Activated naive CD4-positive, alpha-beta T cell (primary cell): ENCODE measurements at places on chromosomes 6 and 20.

DNA sequence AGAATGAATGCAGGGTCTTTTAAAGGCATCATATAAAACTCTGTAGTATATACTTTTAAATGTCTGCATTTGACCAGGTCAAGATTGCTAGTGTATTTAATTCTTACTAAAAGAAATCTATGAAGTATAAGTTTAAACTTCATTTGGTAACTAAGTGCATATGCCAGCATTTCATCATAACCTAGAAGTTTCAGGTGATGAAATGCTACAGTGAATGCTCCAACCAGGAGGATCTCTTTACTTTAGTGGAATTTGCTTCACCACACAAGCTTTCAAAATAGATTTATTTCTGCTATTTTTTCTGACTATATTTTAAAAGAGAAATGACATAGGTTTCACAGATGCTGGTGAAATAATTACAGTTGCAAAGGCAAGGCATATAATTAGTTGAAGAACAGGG is 141.9 kb downstream of the HIVEP2 start:
- DNase-seq = no peak

DNA sequence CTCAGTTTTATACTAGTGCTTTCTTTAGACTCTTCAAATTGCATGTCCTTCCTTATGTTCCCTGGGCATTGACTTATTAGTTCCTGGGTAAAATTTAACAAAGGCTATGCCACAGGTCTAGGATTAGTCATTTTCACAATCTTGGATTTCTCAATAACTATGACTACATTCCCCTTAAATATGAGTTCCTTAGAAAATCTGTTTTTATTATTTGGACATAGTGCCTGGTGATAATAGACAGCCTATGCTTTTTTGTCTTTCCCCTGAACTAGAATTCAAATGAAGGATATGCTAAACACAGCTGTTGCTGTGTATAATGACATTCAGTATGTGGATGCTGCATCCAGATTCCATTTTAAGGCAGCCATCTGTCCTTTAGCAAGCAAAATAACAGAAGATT is 1252.8 kb upstream of the GJE1 start:
- no peak for DNase-seq

GRCh38 chr6:43853066-43853650 is 83.1 kb downstream of the VEGFA start:
- no peak for DNase-seq

DNA sequence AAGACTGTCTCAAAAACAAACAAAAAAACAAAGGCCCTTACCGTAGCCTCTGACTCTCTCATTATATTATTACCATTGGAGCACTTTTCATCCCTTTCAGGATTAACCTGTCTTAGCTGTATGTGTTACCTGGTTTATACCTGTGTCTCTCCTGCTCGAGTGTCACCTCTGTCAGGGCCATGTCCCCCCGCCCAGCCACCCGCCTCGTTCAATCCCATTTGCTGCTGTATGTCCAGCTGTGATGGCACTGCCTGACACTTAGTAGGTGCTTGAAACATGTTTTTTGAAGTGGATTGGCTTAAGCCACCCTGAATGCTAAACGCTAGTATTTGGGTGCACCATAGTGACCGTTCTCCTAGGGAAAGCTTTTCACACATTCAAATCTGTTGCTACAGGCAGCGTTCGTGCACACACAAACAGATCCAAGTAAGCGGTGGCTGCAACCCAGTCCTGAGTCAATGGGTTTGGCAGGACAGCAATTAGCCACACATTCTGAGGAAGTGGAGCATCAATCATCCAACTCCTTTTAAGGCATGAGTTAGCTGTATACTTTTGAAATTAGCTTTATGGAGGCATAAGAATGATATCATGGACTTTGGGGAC is 98.9 kb upstream of the ZNF217 start:
- DNase-seq = no peak

- no peak for DNase-seq
Observed at GRCh38 chr20:36642136-36642535, 3.9 kb downstream of the SLA2 start.

DNA sequence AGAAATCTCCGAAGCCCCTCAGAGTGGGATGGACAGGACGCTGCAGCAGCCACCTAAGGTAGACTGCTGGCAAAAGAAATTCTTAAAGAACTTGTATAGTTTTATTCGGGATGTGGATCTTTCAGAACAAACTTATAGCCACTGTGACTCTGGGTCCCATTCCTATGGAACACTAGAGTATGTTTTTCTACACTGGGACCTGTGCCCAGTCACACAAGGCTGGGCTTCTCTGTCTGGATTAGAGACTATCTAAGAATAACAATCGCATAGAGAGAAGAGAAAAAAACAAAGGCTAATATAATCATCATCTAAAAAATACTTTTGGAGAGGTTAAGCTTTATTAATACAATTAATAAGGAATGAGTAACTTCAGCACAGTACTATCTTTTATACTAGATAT is 28.9 kb downstream of the RMND1 start:
- no peak for DNase-seq

GRCh38 chr20:54044156-54044555 is 26.2 kb downstream of the BCAS1 start:
- no peak for DNase-seq

- DNase-seq = no peak
Observed at GRCh38 chr6:161226009-161226964, 47.6 kb downstream of the AGPAT4 start.

- DNase-seq = no peak
Observed at GRCh38 chr20:17044891-17045290, 181.9 kb upstream of the PCSK2 start.

DNA sequence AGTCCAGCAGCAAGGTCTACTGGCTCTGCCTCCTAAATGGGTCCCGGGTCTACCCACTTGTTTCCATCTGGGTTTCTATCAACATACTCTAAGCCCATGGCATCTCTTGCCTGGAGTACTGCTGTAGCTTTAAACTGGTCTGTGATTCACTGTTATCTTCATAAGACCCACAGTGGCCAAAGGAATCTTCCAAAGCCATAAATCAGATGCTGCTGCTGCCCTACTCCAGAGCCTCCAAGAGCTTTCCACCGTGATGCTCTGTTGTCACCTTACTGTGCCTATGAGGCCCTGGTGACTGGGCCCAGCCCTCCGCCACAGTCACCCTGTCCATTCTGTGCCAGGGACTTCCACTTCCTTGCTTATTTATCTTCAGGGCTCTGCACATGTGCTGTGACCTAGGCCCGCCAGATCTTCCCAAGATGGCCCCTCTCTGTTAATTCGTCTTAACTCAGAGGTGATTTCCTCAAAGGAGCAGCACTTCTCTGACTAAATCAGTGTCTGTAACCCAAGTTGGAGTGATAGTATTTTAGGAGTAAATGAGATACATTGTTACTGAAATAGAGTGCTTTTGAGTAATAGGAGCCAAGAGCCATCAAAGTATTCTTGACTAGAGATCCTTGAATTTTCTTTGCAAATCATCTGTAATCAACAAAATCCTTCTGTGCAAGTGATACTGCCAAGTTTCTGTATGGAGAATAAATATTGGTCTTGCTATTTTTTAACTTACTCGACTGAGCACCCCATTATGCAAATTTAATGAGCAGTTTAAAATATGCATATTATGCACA is 102.5 kb downstream of the PPP1R14C start:
- no peak for DNase-seq

GRCh38 chr6:133804265-133804664 is 84.6 kb upstream of the TCF21 start:
- no peak for DNase-seq

DNA sequence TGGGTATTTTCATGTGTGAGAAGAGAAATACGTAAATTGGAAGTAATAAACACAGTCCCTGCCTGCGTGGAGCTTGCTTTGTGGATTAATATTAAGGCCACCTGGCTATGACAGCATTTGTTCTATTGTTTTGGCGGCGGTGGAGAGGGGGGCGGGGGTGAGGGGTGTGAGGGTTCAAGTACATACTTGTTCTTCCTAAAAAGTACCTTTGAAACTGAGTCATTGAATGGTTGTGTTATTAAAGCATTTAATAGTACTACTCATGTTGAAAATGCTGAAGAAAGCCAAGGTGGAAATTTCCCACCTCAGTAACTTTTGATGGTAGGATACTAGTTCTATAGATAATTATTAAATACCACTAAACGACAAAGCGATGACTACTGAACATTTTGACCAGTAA is 95.0 kb downstream of the FOXC1 start:
- no peak for DNase-seq

DNA sequence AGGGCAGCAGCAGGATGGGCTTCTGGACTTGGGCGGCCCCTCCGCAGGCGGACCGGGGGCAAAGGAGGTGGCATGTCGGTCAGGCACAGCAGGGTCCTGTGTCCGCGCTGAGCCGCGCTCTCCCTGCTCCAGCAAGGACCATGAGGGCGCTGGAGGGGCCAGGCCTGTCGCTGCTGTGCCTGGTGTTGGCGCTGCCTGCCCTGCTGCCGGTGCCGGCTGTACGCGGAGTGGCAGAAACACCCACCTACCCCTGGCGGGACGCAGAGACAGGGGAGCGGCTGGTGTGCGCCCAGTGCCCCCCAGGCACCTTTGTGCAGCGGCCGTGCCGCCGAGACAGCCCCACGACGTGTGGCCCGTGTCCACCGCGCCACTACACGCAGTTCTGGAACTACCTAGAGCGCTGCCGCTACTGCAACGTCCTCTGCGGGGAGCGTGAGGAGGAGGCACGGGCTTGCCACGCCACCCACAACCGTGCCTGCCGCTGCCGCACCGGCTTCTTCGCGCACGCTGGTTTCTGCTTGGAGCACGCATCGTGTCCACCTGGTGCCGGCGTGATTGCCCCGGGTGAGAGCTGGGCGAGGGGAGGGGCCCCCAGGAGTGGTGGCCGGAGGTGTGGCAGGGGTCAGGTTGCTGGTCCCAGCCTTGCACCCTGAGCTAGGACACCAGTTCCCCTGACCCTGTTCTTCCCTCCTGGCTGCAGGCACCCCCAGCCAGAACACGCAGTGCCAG is at the start of gene TNFRSF6B:
TSS of gene TNFRSF6B (plus strand) at position 25 of the 729 bp plus-strand sequence. CDS start at position 141, 116 bp downstream.
- DNase-seq = no peak

DNA sequence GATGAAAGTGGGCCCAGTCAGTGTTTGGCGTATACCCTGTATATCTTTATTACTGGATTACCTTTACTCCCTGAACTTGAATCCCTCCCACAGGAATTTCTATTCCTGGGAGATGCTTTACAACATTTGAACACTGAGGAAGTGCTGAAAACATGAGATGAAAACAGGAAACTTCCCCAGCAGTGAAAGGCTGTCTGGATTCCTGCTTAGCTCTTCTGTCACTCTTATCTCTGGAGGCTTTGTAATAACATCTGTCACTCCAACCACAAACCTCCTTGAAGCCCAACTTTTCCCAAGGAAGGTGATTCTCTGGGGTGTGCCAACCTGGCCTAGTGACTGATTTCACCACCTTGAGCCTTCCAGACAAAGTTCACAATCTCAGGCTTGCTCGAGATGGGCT is 264.5 kb upstream of the BMP2 start:
- no peak for DNase-seq

DNA sequence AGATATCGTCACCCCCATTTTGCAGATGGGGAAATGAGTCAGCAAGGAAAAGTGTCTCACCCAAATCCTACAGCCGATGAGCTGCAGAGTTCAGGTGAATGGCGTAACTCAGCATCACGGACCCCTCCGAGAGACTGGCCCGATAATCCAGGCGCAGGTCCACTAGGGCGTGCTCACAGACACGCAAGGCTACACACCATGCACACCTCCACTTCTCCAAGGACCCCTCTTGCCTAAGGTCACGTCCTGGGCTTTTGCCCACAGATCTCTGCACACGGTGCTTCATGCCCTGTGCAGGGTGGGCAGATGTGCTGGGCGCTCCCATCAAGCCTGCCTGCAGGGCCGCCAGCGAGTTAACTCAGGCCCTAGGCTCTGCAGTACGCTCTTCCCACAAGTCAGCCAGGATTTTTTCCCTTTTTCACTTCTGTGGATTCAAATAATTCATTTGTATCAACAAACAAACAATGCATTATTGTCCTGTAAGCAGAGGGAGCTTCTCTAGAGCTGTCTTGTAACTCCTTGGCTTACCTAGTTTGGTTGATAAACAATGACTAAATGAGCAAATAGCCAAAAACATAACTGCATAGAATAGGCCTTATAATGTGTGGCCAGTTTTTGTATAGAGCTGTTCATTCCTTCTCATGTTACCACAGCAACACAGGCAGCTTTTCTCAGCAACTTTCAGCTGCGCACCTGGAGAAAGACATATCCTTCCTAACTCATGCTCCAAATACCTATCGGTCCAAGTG is 139.1 kb downstream of the AGPAT4 start:
- DNase-seq = no peak

- no peak for DNase-seq
Observed at GRCh38 chr6:142906945-142907470, 38.0 kb downstream of the HIVEP2 start.

- no peak for DNase-seq
Observed at GRCh38 chr6:1439349-1439748, 50.0 kb downstream of the FOXF2 start.

DNA sequence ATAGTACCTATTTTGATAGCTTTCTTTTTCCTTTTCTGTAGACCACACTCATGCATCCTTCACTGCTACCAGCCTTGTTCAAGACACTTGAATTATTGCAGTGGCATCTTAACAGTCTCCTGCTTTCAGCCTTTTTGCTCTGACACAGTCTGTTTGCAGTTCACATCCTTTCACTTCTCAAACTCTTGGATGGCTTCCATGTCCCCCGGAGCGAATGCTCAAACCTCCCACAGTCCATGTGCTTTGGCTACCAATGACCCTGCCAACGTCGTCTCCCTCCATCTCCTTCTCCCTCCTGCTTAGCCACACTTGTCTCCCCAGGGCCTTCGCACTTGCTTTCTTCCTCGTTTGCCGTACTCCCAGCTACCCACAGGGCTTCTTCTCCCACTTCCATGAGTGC is 270.0 kb upstream of the ZFP64 start:
- DNase-seq = no peak

- no peak for DNase-seq
Observed at GRCh38 chr6:33705955-33706725, 5.4 kb downstream of the UQCC2 start.

GRCh38 chr6:106882601-106883518 is 91.7 kb downstream of the CD24 start:
- no peak for DNase-seq

GRCh38 chr6:38708496-38708895 is 5.6 kb upstream of the GLO1 start:
- no peak for DNase-seq

DNA sequence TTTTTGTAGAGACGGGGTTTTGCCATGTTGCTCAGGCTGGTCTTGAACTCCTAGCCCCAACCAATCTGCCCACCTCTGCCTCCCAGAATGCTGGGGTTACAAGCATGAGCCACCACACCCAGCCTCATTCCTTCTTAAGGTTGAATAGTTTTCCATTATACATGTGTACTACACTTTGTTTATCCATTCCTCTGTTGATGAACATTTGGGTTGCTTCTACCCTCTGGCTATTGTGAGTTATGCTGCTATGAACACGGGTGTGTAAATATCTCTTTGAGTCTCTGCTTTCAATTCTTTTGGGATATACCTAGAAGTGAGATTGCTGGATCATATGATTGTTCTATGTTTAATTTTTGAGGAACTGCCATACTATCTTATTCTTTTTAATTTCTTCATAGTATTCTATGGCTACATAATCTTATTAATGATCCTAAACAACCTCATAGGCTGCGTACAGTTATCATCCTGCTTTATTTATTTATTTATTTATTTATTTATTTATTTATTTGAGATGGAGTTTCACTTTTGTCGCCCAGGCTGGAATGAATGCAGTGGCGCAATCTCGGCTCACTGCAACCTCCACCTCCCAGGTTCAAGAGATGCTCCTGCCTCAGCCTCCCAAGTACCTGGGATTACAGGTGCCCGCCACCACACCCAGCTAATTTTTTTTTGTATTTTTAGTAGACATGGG is 49.2 kb upstream of the TLDC2 start:
- no peak for DNase-seq
